ENCODE measurements at places on chromosomes 1 and 21.

GRCh38 chr1:243550276-243550675 lies 294.4 kb downstream of the SDCCAG8 start:
- no peak for DNase-seq

DNA sequence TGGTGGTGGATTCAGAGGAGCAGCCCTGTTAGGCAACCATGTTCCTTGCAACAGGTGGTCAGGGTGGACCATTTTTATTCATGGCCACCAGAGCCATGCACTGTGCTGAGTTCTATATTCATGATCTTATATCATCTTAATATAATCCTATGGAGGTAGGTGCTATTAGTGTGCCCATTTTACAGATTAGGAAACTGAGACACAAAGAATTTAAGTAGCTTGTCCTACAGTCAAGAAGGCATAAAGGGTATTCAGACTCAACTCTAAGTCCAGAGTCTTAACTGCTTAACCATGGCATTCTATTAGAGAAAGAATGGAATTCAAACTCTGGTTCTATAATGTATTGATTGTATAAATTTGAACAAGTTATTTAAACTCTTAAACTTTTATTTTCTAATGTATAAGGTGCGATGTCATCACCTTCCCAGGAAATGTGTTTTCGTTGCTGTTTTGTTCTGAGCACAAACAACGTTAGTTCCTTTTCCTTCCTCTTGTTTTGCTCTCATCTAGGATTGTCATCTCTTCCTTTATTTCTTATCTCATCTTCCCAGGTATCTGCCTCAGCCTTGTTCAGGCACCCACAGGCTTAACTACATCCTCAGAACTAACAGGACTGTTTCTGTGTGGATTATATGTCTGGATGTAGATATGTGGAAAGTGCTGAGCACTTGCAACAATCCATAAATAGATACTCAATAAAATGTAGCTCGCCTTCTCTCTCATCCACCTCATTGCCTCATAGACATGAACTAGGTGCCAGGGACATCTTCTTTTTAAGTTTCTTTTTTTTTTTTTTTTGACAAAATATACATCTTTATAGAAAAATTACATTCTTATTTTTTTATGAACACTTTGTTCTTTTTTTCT lies 207.1 kb downstream of the NFIA start:
- DNase-seq = no peak

GRCh38 chr1:85544689-85545215 lies 35.8 kb upstream of the CCN1 start:
- DNase-seq = no peak

GRCh38 chr1:162065016-162065415 lies 4.5 kb upstream of the NOS1AP start:
- no peak for DNase-seq
